Activated CD4-positive, alpha-beta T cell treated with anti-CD3 and anti-CD28 coated beads, Interleukin-2, amount 50 U/mL, for 4 hours (primary cell): ENCODE measurements at places on chromosomes 3 and 15.
A peak's percentile ranks its signal among the peaks of the same experiment; 100 is the strongest.

GRCh38 chr3:148162132-148162531, 535.6 kb upstream of the AGTR1 start:
- DNase-seq = no peak

DNA sequence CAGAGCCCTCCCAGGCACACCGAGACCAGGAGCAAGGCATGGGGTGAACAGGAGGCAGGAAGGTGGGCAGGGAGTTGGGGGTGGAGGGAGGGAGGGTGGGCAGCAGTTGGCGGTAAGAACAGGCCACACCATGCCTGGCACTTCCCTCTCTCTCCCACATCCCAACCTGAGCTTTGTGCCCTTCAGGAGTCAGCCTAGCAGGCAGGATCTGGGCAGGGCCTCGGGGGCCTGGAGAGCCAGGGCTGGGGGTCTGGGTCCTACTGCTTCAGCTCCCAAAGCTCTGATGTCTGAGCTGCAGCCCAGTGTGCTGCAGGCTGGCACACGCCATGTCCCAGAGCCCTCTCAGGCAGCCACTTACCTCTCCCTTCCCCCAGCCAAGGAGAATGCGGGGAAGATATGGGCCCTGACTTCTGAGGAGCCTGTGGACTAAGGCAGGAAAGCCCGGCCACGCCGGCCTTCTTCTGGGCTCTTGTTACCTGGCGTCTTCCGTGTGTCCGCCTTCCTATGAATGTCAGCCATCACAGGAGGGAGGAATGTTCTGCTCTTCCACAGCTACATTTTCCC, 2.9 kb upstream of the MYL3 start:
- DNase-seq = no peak

DNA sequence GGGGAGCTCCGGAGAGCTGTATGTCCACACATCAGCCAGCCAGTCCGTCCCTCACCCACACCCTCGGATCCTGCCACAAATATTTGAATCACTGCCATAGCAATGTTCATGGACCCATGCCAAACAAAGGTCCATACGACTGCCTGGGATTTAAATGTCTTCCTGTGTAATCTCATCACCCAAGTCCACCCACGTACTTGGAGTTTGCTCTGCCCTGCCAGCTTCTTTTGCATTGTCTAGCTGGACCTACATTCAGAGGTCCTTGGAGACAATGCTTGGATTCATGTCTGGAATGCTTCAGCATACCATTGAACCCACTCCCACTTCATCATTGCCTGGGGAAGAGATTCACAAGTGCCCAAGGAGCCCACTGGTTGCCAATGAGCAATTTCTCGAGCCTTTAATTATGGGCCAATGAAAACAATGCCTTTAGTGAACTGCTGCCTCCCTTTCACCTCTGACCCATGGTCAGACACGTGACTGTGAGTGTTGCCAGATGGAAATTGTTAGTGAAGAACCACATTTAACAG, 90.4 kb upstream of the PHLDB2 start:
- DNase-seq = no peak

DNA sequence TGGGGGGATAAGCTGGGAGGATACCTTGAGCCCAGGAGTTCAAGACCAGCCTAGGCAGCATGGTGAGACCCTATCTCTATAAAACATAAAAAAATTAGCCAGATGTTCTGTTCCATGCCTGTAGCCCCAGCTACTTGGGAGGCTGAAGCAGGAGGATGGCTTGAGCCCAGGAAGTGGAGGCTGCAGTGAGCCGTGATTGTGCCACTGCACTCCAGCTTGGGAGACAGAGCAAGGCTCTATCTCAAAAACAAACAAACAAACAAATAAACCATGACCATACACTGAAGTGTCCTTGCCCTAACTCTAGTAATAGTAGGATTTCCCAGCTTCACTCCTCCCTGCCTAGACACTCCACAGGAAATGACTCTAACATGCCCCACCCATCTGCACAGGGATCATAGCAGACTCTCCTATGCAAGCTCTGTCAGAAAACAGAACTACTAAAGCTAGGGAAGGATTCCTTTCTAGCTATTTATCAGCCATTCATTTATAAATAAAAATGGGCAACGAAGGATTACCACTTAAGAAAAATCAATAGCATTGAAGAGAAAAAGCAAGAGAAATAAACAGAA, 4.6 kb downstream of the ERICH6 start:
- no peak for DNase-seq

GRCh38 chr3:187011915-187012314, 81.6 kb downstream of the ST6GAL1 start:
- no peak for DNase-seq

DNA sequence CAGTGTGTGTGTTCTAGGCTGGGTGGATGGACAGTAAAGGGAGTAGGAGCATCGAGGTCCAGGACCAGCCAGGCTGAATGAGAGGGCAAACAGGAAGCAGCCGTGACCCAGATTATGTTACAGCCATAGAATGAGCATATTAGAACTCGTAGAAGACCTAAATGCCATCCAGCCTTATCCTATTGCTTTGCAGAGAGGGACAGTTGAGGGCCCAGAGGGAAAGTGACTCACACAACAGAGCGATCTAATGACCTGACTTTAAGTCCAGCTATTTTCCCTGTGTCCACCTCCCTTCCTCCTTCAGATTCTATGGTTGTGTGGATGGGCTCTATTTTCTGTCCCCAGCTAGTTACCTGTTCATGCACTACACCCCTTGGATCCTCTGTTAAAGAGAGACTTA, 634.1 kb upstream of the TBL1XR1 start:
- no peak for DNase-seq

DNA sequence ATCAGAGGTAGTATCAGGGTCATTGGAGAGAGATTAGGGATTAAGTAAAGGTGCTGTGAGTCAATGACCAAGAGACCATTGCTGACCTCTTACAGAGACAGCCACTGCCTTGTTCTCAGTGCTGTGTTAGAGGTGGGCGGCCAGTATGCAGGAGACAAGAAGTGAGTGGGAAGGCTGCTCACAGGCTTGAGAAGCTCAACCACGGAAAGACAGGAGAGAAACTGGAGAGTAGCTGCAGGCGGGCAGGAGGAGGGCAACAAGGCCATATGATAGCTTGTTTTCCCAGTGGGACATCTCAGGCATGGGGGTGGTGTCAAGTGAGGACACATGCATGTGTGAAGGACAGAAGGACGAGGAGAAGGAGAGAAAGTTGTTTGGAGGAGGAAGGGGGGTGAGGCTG, 237.3 kb downstream of the PDCD6IP start:
- DNase-seq = no peak

DNA sequence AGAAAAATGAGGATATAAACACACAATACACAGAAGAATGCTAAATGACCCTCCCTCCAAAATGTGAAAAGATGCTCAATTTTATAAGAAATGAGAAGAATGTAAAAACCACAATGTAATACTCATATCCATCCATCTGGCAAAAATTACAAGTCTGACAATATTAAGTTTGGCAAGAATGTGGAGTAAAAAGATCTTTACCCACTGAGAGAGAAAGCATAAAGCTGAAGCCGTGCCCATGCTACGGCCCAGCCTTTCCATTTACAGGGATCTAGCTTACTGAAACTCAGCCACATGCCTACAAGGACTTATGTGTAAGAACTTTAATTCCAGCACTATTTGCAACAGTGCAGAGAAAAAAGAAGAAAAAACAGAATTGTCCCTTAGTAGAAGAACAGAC, 42.9 kb downstream of the ATP13A3 start:
- no peak for DNase-seq

- peak; percentile 26 for DNase-seq
These were observed 52.0 kb upstream of the ULK4 start for GRCh38 chr3:42013691-42014457.

- DNase-seq = no peak
These were observed 108.9 kb downstream of the FNDC3B start for GRCh38 chr3:172148241-172148640.

DNA sequence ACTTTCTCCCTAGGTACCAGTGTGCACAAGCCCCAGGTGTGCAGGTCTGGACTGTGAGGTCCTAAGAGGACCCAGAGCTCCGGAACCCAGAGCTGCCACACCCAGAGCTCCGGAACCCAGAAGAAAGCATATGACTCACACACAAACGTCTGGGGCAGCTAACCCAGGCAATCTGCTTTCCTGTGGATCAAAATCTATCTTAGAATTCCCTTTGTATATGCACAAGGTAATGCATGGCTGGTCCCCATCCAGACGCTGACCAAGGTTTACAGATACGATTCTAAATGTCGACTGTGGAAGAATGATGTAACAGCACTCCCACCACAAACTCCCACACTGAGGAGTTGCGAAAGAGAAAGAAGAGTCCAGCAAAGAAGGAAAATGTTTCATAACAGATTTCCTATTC, 15.7 kb downstream of the KCNMB2 start:
- DNase-seq = no peak

- DNase-seq = no peak
These were observed 46.9 kb downstream of the RAB11A start for GRCh38 chr15:65916041-65916663.

- DNase-seq = no peak
These were observed 160.7 kb downstream of the STAC start for GRCh38 chr3:36540888-36541518.

DNA sequence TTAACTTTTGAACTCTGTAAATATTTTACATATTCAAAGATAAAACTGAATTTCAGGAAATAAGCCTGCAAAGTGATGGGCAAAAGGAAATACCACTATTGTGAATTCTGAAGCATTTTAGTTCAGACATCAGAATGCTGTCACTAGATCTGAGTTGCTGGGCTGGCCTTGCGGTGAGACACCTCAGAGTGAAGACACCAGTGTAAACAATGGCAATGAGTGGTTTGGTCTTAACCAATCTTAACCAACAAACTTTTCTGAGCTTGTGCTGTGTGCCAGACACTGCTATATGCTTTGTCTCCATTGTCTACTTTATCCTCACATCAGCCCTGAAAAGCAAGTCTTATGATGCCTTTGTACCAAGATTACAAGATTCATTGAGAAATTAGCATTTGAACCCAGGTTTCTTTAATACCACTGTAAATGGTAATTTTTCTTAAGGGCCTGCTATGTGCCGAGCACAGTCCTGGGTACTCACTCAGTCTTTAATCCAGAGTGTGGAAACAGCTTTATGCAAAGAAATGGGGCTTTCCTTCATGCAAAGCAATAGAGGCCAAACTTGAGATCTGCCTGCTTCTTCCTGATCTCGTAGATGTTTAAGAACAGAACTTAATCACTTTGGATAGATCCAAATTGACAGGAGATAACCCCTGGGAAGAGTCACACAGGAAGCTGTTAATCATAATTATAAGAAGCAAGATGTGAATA, 55.0 kb downstream of the TMEM39A start:
- DNase-seq = no peak

DNA sequence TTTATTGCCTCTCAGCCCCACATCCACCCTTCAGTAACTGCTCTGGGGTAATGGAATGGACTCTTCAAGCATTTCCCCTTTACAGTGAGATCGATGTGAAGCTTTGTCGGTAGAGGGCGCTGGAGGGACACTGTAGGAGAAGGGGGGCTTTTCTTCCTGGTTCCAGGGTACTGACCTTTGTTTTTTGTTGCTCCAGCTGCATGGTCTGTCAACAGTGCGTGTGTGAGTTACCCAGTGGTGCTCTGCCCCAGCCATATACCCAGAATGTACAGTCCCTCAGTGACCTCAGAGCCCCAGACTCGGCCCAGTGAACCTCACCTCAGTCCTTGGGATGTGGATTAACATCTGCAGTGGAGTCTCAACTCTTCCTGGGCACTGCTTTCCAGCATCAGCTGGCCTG, 180.3 kb upstream of the TSC22D2 start:
- no peak for DNase-seq

DNA sequence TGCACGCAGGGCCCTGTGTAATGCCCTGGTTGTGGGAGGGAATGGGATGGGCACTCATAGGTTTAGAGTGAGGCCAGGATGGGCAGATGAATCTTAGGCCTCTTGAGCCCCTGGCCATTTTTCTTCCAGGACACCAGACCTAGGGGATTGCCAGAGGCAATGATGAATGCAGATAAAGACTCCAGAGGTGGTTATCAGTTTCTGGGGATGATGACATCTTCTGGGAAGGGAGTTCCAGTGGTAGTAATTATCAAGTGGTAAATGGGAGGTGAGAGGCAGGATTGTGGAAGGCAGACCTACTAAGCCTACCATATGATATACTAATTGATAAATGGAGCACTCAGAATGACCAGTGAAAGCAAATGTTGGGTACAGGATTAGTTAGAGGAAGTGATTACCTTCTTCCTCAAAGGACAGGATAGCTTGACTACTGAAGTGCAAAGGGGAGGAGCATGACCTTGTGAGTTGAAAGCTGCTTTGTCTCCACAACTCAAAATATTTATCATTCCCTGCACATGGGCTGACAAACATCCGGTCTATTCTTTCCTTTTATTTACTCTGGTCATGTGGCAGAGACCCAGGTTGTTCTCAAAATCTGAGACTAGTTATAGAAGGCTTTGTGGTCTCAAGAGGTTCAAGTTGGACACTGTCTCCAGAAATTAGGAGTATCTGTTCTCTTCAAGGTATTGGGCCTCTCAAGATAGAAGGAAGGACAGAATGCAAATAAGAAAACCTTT, 10.2 kb upstream of the MAPK6 start:
- no peak for DNase-seq

DNA sequence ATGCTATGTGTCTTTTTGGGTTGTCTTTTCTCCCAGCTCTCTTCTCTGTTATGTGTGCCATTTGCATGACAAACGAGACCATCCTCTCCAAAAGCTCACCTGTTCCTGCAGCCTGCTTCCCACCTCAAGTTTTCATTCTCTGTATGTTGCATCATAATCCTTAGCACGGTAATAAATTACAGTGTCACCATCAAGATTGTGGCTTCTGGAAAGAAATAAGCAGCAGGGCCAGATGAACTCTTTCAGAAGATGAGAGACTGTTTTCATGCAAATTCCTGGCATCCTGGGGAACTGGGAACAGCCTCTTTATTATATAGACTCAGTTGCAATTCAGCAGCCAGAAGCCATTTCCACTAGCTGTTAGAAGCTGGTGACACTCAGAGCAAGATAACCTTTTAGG, 436.7 kb downstream of the EPHB1 start:
- DNase-seq = no peak

GRCh38 chr3:88112289-88112688, 37.5 kb upstream of the C3orf38 start:
- no peak for DNase-seq

DNA sequence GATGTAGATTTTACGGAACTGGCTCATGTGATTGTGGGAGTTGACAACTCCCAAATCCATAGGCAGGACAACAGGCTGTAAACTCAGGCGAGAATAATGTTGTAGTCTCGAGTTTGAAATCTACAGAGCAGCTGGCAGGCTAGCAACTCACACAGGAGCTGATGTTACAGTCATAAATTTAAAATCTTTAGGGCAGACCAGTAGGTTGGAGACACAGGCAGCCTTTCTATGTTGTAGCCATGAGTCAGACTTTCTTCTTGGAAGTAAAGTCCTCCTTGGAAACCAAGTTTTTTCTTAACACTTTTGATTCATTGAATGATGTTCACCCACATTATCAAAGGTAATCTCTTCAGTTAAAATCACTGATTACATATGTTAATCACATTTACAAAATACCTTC, 89.1 kb upstream of the ALCAM start:
- no peak for DNase-seq
